ENCODE measurements at places on chromosomes 7 and 10. TPM values are rescaled to one million over a fixed set of nuclear protein-coding genes. Genes with fewer than 3 reads are reported as not detected.
A peak's percentile ranks its signal among the peaks of the same experiment; 100 is the strongest.

DLG5 gene
- total RNA-seq, result 9.9 TPM

DGKB gene
- not detected for total RNA-seq

TAC1 gene
- not detected for total RNA-seq

ICA1 gene
- total RNA-seq, result 2.2 TPM

TMEM229A gene
- total RNA-seq, result not detected

VDAC2 gene
- total RNA-seq, result 133 TPM

MMD2 gene
- not detected for total RNA-seq

IFIT2 gene
- 14.6 TPM for total RNA-seq

SFRP5 gene
- total RNA-seq, result not detected

ATP6V0E2 gene
- total RNA-seq, result 48.8 TPM

C7orf57 gene
- total RNA-seq, result 0.28 TPM

DNA sequence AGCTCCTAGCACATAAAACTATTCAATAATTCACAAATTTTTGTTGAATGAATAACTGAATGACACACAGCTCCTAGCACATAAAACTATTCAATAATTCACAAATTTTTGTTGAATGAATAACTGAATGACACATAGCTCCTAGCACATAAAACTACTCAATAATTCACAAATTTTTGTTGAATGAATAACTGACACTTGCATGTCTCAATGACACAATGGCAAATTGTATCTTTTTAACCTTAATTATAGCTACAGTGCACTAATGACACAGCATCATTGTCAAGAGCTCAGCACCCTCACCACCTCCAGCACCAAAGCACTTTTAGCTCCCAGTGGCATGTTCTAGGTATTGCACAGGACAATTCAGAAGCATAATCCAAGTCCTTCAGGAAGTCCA lies 131.6 kb downstream of the PDE1C start:
- DNase-seq, result no peak

DNA sequence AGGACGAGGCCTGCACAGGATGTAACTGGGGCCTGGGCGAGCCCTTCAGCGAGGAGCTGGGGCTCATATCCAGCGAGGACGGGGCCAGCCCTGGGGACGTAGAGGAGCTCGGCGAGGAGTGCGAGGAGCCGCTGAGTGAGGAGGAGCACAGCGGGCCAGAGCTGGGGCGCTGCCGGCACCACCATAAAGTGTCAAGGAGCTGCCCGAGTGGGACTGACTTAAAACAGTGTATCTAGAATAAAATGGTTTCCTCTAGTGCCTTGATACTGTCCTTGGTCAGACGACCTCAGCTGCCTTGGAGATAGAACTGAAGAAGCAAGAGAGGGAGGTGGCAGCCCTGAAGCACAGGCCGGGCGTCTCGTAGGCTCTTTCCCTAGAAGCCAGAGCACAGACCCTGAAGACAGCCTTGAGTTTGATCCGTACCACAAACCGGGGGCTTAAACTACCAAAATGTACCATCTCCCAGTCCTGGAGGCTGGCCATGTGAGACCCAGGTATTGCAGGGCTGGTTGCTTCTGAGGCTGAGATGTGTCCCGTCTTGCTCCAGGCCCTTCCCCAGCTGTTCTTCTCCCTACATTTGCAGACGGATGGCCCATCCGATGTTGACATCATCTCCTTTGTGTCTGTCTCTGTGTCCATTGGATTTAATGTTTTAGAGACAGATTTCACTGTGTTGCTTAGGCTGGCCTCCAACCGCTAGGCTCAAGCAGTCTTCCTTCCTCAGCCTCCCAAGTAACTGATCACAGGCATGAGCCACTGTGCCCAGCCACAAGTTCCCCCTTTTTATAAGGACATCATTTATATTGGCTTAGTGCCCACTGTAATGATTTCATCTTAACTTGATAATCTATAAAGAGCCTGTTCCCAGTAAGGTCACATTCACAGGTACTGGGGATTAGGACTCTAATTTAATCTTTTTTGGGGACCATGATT lies 35.8 kb downstream of the DNAJB6 start:
- DNase-seq, result no peak

DNA sequence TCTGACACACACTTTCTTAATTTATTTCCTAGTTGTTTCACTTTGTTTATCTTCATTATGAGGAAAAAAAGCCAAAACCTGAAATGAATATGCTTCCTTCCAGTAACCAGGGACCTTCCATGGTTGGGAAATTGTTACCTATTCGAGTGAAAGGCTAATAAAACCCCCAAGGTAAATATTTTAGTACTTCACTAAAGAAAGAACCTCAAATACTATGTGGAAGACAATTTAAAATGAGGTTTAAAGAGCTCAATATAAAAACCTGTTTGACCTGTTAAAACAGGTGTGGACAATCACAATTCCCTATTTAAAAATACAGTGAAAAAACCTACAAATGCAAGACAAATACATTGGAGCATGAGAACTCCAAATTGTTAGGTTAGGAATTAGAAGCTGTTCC lies 192.6 kb downstream of the CFTR start:
- DNase-seq, result no peak

GRCh38 chr7:30436518-30436917 lies 42.1 kb downstream of the NOD1 start:
- no peak for DNase-seq

GRCh38 chr10:124043310-124044142 lies 49.9 kb downstream of the CHST15 start:
- no peak for DNase-seq

GRCh38 chr7:70618020-70618551 lies 513.9 kb upstream of the GALNT17 start:
- DNase-seq, result no peak

GRCh38 chr10:128471151-128471550 lies 344.9 kb upstream of the MKI67 start:
- no peak for DNase-seq

- no peak for DNase-seq
Observed at GRCh38 chr10:6929148-6929830, 349.2 kb upstream of the PRKCQ start.

DNA sequence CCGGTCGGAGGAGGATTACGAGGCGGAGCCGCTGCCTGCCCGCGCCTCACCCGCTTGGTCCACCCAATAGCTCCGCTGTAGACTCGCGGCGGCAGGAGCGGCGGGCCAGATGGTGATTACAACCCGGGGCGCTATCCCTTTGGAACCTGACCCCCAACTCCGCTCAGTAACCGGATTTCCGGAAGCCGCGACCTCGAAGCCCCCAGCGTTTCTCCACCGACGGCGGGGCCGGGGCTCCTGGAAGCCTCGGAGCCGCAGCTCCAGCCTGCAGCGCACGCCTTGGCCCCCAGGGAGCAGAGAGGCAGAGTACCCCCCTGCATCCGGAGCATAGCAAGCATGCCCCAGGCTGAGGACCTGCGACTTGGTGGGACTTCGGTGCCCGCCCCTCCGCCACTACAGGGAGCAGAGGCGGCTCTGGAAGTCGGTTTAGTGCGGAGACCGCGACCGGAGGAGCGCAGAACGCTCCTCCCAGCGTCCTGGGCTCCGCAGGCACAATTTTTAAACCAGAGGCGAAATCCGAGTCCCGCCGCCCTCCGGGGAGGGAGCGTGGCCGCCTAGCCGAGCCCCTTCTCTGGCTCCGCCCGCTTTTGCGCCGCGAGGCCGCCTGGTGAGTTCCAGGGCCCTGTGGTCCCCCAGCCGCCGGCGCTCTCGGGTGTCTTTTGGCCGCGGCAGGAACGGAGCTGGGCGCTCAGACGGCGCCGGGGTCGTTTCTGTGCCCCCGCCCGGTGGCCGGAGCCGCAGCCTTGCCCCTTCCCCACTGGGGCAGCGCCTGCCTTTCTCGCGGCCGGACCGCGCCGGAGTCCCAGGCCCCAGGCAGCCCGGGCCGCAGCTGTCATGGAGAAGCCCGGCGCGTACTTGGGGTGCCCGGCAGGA lies 28.2 kb upstream of the BMS1 start:
- no peak for DNase-seq

DNA sequence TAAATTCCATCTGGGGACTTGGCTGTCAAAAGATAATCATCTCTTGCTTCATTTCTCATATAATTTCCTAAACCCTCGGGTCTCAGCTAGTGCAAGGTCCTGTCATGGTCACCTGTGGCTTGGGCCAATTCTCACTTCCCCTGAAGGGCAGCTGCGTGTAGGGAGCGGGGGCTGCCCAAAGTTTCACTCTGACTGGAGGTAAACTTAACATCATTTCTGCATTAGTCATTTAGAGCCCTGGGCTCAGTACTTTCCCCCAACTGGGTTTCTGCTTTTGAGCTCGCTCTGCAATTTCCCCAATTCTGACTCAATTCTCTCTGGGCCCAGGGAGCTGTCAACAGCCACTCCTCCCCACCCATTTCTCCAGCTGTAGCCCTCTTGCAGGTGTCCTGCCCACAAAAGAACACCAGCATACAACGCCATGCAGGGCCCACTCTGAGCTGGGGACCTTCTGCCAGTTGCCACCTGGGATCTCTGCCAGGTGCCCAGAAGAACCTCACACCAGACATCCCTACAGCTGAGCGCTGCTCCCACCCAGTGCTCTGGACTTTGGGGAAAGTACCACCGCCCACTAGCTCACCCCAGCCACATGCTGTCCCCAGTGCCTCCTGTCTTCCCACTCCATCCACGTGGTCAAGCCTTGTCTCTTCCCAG lies 37.9 kb downstream of the VOPP1 start:
- peak; percentile 81 for DNase-seq

DNA sequence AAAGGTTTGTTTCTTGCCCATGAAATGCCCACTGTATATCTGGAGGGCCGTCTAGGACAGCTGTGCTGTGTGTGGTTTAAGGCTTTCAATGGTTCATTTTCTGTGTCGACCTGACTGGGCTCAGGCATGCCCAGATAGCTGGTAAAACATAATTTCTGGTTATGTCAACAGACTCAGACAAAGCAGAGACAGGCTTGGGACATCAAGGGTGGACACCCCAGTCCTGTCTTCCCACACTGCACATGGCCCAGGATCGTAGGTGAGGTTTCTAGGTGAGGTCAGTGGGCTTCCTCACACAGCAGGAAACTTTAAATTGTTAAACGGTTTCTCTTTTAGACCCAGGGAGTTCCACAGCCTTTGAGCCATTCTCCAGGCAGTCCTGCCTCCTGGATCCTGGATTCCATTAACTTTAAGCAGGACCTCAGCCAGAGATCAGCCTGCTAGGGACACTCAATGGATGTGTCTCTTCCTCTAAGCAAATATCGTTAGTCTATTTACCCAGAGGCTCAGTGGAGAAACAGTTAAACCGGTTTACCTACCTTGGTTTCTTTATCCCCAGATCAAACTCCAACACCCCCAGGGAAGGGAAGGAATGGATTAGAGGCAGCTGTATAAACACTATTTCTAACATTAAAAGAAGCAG lies 66.4 kb downstream of the ST8SIA6 start:
- DNase-seq, result no peak

- no peak for DNase-seq
Observed at GRCh38 chr10:91610444-91610843, 22.4 kb downstream of the PPP1R3C start.

- no peak for DNase-seq
Observed at GRCh38 chr10:110782616-110783015, 89.1 kb upstream of the PDCD4 start.

DNA sequence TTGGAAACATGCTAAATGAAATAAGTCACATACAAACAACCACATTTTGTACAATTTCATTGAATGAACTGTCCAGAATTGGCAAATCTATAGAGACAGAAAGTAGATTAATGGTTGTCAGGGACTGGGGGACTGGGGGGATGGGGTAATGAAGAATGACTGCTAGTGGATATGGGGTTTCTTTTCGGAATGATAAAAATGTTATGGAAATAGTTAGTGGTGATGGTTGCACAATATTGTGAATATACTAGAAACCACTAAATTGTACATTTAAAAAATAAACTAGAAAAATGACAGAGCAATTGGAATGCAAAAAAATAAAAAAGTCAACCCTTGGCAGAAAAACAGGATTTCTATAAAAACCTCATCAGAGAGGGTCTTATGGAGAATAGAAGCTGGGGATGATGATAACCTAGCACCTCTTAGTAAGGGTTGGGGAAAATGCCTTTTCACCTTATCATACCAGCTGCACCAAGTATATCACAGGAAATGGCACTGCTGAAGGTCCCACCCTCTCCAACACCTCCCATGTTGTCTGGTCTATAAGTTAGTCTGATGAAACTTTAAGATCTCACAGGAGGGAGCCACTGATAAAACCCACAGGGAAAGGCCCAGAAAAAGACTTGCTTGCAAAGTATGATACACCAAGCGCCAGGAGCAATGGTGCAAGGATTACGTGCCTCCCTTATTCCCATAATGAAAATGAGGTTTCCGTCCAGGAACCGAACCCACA lies 23.1 kb upstream of the JAZF1 start:
- no peak for DNase-seq

GRCh38 chr7:18221377-18222293 lies 194.0 kb upstream of the PRPS1L1 start:
- DNase-seq, result no peak

DNA sequence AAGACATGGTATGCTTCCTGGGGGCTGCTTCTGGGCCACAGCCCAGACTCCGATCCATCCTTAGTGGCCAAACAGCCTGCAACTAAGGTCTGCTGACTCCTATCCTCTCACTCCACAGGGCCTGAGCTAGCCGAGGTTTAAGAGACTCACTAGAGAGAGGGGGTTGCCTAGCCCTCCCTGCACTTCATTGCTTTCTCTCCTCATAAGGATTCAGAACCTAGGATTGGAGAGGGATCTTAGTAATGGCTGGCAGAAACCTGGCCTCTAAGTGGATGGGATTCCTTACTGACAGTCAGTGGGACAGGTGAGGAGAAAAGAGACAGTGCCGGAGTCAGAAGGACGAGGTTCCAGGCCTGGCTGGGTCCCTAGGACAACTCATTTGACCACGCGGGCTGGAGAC lies 8.2 kb upstream of the DDIT4 start:
- DNase-seq, result no peak

GRCh38 chr10:130807096-130807495 lies 504.4 kb downstream of the TCERG1L start:
- DNase-seq, result no peak

- no peak for DNase-seq
Observed at GRCh38 chr7:141402277-141402996, 148.8 kb upstream of the AGK start.

GRCh38 chr7:130894146-130894908 lies 160.3 kb upstream of the KLF14 start:
- DNase-seq, result no peak

- DNase-seq, result no peak
Observed at GRCh38 chr7:26081638-26082037, 70.4 kb upstream of the NFE2L3 start.

- DNase-seq, result no peak
Observed at GRCh38 chr7:107643938-107644308, 16.7 kb upstream of the SLC26A4 start.

GRCh38 chr10:86650151-86650550 lies 4.2 kb upstream of the OPN4 start:
- DNase-seq, result no peak

GRCh38 chr7:157016024-157016351 lies 5.5 kb upstream of the MNX1 start:
- DNase-seq, result no peak

- peak; percentile 29 for DNase-seq
Observed at GRCh38 chr7:29239638-29240037, 45.1 kb downstream of the CHN2 start.

- DNase-seq, result no peak
Observed at GRCh38 chr7:26022982-26023381, 129.0 kb upstream of the NFE2L3 start.

- no peak for DNase-seq
Observed at GRCh38 chr7:40477094-40477493, 342.3 kb downstream of the SUGCT start.

Measured in activated CD4-positive, alpha-beta memory T cell treated with anti-CD3 and anti-CD28 coated beads, Interleukin-2, amount 10 ng/mL, durations not matched to agents 7 days and 5 days (primary cell).